ENCODE measurements at places on chromosomes 3 and 15.

GRCh38 chr3:72384602-72385001 lies 463.6 kb downstream of the SHQ1 start:
- DNase-seq, result no peak

GRCh38 chr3:126399351-126399735 lies 4.6 kb downstream of the CFAP100 start:
- DNase-seq, result no peak

GRCh38 chr15:63626955-63627354 lies 29.8 kb downstream of the FBXL22 start:
- no peak for DNase-seq

DNA sequence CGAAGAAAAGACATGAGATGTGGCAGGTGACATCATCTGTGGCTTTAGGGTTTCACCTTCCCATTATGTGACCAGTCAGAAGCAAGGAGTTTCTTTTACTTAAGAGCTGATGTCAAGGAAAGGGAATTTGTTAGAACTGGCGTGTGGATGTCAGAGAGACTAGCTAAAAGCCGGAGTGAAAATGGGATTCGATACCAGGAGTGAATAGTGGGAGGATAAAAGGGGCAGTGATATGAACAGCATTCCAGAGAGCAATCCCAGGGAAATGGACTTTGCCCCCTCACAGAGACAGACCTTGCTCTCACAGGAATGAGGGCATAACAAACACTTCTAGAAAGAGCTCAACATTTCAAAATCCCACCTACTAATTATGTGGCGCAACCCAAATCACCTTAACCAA lies 5.9 kb upstream of the FMN1 start:
- DNase-seq, result peak; percentile 77

DNA sequence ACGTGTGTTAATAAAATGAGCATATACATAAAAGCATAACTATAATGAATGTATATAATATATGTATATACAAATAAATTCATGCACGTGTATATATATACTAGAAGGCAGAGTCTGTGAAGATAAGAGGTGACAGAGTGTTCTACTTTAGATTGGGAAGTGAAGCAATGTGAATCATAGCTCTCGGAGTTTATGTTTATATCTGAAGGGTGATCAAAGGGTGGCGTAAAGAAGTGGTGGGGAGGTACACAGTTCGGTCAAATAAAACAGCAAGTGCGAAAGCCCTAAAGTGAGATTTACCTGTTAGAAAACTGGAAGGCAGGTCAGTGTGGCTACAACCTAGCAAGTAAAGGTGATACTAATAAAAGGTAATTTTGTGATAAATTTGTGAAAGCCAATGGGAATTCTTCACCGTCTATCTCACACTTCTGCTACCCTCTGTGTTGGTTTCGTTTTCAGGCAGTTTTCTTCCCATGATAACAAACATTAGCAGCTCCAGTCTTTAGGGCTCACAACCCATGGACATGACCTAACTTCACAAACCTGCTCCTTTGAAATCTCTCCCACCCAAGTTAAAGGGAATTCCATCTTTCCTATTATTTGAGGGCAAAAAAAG lies 46.7 kb upstream of the BCHE start:
- DNase-seq, result no peak

DNA sequence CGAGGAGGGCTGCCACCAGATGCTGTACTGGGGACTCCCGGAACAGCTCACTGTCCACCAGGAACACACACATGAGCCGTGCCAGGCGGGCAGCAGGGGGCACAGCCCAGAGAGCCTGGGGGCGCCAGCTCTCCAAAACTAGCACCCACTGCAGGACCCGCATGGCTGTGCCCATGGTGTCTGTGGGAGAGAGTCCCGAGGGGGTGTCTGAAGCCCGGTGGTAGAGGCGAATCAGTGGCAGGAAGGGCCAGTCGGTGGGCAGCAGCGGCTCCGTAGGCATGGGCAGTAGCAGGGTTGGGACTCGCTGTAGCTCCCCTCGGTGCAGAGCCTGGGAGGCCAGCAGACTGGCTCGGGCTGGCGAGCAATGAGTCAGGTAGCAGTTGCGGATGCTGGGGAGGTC lies 7.0 kb upstream of the LTK start:
- DNase-seq, result no peak

- DNase-seq, result no peak
These were observed 210.3 kb upstream of the SGO1 start for GRCh38 chr3:20396335-20396734.

GRCh38 chr3:194854206-194854605 lies 168.5 kb downstream of the FAM43A start:
- no peak for DNase-seq
